Vagina (tissue), 2 donors: ENCODE measurements at places on chromosomes 1 and 21.
A peak's percentile ranks its signal among the peaks of the same experiment; 100 is the strongest.

- H3K4me1 ChIP-seq = peaks cover 35% of the 10 kb centered on the region
- peak overlapping the region; percentile 75 for H3K27ac ChIP-seq
- no peaks in the 10 kb centered on the region for H3K27me3 ChIP-seq
- H3K4me3 ChIP-seq = peak overlapping the region; percentile 65
- DNase-seq = no peak
These were observed 814 bp downstream of the MTARC2 start for GRCh38 chr1:220748936-220749335.

DNA sequence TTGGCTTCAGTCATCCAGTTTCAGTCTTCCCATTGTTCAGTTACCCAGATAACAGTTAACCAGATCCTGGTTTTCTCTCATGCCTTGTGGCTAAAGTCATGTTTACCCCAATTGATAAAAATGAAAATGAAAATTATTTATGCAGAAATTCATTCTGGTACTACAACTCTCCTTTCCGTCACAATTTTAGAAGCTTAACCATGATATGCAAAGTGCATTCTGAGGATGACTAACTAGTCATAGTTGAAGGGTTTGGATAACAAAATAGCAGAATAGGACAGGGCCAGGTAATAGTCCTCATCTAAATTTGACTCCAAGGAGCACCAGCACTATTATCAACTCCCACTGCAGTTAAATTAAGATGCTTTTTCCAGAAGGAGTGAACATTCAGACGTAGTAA is 94.7 kb downstream of the NTMT2 start:
- H3K27ac ChIP-seq = no peak overlapping the region
- H3K4me1 ChIP-seq = no peaks in the 10 kb centered on the region
- H3K4me3 ChIP-seq = no peak overlapping the region
- DNase-seq = no peak

GRCh38 chr21:34640858-34641257 is 25.9 kb upstream of the RCAN1 start:
- no peaks in the 10 kb centered on the region for H3K27me3 ChIP-seq
- H3K36me3 ChIP-seq = no peaks in the 10 kb centered on the region
- H3K4me3 ChIP-seq = no peak overlapping the region
- no peak overlapping the region for H3K27ac ChIP-seq

DNA sequence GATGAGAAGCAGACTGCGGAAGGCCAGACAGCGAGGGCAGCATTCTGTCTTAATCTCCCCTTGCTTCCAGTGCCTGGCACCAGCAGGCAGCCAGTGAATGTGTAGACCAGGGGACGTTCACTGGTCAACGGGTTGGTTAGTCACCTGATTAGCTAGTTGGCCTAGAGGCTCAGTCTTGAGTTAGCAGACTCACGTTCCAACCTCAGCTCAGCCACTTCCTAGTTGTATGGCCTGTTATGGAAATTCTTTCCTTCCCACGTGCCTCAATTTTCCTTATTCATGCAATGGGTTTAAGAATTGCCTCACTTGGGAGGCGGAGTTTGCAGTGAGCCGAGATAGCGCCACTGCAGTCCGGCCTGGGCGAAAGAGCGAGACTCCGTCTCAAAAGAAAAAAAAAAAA is 249.6 kb upstream of the TMEM51 start:
- H3K4me1 ChIP-seq = peaks cover 14% of the 10 kb centered on the region
- no peaks in the 10 kb centered on the region for H3K36me3 ChIP-seq
- DNase-seq = no peak
- H3K4me3 ChIP-seq = no peak overlapping the region
- no peaks in the 10 kb centered on the region for H3K27me3 ChIP-seq

DNA sequence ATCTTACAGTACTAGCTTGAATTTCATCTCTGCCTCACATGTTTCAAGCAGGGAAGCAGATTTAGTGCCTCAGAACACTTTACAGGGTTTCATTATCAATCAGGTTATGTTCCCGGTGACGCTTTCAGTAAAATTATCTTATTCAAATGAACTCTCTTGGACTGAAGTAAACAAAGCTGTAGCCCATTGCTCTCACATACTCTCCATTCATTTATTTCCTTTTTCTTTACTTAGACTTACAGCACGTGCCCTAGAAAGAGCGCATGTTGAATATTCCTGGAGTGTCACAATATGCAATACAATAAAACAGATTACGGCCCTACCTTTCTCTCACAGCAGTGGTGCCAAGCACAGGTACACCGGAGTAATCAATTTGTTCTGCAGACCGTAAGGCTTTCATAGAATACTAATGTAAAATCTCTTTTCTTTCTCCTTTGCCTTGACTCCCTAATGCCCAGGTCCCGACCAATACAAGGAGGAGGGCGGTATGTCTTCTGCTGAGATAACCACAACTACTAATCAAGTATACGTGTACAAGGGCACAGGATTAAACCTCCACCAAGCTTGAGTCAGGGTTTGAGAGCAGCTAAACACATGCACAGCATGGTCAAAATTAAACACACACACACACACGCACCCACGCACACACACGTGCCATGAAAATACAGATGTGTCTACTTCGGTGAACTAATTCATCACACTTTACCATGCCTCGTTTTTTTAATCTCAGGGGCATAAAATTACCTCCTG is 62.8 kb downstream of the NRIP1 start:
- H3K36me3 ChIP-seq = no peaks in the 10 kb centered on the region
- H3K4me1 ChIP-seq = peaks cover 79% of the 10 kb centered on the region
- H3K27ac ChIP-seq = no peak overlapping the region
